ENCODE measurements at places on chromosomes 3 and 15. TPM values are rescaled to one million over a fixed set of nuclear protein-coding genes. Genes with fewer than 3 reads are reported as not detected.
A peak's percentile ranks its signal among the peaks of the same experiment; 100 is the strongest.

The UROC1 gene
- total RNA-seq: not detected

The SAMMSON gene
- not detected for total RNA-seq

The SLC6A6 gene
- 21.1 TPM for total RNA-seq

The NANOGP8 gene
- not detected for total RNA-seq

The LRRC34 gene
- total RNA-seq: 0.19 TPM

The MUC13 gene
- not detected for total RNA-seq

The RAD51 gene
- total RNA-seq: 4.7 TPM

The EIF3J gene
- total RNA-seq: 41.6 TPM

The ATP10A gene
- total RNA-seq: 1.1 TPM

The CD86 gene
- total RNA-seq: not detected

The CDCP1 gene
- total RNA-seq: 19.4 TPM

The TF gene
- total RNA-seq: 0.12 TPM

GRCh38 chr3:57755368-57755675 lies 787 bp upstream of the SLMAP start:
- DNase-seq: peak; percentile 42

DNA sequence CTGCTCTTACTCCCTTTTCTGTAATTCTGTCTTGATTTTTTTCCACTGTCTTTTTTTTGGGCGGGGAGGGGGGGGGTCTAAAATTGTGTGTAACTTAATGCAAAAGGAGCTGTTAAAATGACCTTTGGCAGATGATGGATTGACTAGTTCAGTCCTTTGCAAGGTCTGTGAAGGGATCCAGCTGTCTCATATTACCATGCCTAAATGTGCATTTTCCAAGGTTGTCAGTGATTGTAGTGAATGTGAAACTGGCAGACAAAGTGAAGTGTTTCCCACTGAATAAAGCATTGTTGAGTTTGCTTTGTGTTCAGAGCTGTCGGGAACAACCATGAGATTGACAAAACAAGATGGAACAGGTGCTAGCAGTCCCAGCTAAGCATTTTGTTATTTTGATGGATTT lies 110.1 kb upstream of the SKOR1 start:
- no peak for DNase-seq

DNA sequence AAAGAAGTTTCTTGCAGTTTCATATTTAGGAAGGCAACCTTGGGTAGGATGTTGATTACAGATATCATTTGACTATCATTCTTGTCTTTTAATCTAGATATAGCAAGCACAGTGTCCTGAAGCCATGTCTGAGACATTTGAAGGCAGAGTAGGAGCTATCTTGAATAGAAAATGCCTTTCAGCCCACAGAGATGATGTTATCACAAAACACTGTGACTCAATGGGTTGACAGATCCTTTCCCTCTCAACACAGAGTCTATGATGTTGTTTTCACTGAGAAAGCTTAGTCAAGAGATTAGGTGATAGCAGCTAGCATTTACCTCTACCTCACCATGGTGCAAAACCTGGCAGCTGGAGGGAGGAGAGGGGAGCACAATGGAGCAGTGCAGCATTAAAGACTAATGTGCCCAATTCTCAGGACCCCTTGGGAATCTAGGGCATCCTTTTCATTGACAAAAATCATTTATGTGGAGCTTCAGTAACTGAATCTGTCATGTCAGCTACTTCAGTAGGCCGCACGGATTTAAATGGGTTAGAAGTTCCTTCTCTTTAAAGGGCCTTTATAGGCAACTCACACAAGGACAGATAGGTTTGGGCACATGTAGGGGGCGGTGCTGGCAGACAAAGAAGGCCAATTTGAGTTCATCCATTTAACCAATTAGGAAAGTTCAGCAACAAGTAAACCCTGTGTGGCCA lies 121.8 kb downstream of the AGBL1 start:
- no peak for DNase-seq

GRCh38 chr3:61803983-61804382 lies 242.6 kb downstream of the PTPRG start:
- DNase-seq: no peak

- no peak for DNase-seq
These were observed 27.5 kb downstream of the CCDC12 start for GRCh38 chr3:46948830-46949671.

DNA sequence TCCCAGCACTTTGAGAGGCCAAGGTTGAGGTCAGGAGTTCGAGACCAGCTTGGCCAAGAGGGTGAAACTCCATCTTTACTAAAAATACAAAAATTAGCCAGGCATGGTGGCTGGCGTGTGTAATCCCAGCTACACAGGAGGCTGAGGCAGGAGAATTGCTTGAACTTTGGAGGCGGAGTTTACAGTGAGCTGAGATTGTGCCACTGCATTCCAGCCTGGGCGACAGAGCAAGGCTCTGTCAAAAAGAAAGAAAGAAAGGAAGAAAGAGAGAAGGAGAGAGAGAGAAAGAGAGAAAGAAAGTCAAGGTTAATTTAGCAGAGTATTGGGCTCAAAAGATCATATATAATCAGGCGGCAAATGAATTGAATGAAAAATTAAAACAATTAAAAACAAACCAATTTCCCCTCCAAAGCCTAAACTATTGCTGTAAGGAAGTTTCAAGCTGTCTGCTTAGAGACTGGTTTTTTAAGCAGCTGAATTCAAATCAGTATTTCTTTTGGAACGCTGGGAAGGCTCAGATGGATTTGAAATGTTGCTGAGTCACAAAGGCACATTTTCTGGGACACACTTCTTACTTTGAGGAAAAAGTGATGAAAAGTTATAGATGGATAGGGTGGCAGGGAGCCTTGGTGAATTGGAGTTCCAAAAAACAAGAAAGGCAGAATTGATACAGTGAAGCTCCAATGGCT lies 81.3 kb upstream of the BHLHE40 start:
- DNase-seq: no peak

- DNase-seq: no peak
These were observed 35.6 kb upstream of the SLC6A1 start for GRCh38 chr3:10956986-10957385.

GRCh38 chr3:112027826-112028225 lies 6.7 kb upstream of the TMPRSS7 start:
- DNase-seq: no peak

DNA sequence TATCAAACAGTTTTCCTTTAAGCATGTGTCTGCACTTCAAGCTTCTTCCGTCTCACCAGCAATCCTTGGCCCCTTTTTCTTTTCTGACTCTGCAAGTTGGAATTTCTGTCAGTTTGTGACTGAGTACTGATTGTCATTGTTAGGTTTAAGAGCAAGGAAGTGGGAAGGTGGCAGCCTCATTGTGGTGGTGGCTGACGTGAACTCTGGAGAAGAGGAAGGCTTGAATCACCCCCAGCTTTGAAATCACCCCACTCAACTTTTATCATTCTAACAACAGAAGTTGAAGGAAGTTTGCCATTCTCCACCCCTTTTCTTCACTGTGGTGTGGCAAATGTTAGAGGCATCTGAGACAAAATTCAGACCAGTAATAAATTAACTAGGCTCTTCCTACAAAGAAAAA lies 231.6 kb upstream of the AGTR1 start:
- DNase-seq: peak; percentile 50

GRCh38 chr15:62901909-62902546 lies 140.5 kb upstream of the TPM1 start:
- DNase-seq: no peak

GRCh38 chr15:100635406-100636071 lies 33.1 kb downstream of the ASB7 start:
- DNase-seq: no peak

DNA sequence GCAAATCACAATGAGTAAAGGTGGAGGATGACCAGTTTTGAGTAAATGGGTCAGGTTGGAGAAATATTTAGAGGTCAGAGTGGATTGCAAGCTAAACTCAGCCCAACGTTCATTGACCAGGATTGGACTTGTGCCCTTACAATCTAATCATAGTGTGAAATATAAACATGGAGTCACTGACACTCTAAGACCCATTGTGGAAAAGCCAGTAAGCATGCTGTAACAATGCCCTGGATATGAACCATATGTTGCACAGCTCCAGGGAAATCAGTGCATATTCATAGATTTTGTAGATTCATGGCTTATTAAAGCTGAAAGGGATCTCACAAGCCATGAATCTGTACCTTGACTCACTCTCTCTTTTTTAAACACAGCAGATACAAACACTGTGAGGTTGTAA lies 660.2 kb upstream of the LMCD1 start:
- no peak for DNase-seq

DNA sequence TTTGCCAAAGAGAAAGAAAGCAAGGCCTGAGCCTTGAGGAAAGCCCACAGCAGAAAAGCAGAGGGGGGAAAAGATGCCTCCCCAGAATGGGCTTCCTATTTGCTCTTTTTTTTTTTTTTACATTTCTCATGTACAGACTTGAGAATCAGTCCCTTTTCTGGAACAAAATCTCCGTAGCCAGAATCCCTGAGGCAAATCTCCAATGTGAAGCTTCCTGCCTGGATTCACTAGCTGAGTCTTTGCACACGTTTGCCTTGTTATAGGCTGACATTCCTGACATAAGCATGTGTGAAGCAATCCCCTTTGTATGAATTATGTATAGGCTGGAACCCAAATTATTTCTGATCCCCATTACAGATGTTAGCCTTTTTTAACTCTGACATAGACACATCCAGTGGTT lies 52.2 kb upstream of the ACTL6A start:
- DNase-seq: no peak

DNA sequence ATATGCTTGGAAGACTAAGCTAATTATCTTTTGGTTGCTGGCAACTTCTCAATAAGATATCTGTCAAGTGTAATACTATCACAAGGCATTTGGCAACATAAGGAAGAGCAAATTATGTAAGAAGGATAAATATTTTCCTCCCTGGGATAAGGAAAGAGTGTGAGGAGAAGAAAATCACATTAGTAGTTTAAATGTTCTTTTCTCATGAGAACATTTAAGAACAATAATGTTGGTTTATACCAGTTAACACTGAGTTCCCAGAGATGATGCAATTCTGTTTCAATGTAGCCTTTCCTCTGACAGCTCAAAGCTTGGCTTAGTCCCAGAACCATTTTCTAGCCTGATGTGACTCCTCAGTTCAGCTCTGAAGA lies 66.1 kb upstream of the NPHP3 start:
- DNase-seq: no peak

- DNase-seq: no peak
These were observed 34.1 kb downstream of the ATP10A start for GRCh38 chr15:25829073-25829472.

- no peak for DNase-seq
These were observed 17.6 kb upstream of the TOPAZ1 start for GRCh38 chr3:44224131-44224530.

GRCh38 chr3:65833761-65834505 lies 204.8 kb downstream of the MAGI1 start:
- no peak for DNase-seq

GRCh38 chr3:167653155-167653554 lies 587 bp downstream of the WDR49 start:
- DNase-seq: no peak

- no peak for DNase-seq
These were observed 392.3 kb upstream of the CNTN6 start for GRCh38 chr3:700514-700913.

DNA sequence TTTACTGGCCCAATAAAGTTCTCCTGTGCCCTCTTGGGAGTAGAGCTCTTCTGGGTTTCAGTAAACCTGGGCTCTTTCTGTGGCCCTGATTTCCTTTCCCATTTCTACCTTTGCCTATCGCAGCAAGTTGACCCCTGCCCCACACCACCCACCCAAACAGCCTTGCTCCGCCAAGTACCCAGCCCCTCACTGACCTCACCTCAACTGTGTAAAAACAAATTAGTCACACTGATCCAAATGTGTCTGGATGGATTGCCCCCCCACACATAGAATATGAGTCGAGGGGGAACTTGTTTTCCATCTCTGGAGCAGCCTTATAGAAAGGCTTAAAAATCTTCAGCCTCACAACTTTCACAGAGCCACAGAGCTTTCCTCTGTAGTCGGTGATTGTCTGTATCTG lies 28.6 kb upstream of the VEPH1 start:
- no peak for DNase-seq

DNA sequence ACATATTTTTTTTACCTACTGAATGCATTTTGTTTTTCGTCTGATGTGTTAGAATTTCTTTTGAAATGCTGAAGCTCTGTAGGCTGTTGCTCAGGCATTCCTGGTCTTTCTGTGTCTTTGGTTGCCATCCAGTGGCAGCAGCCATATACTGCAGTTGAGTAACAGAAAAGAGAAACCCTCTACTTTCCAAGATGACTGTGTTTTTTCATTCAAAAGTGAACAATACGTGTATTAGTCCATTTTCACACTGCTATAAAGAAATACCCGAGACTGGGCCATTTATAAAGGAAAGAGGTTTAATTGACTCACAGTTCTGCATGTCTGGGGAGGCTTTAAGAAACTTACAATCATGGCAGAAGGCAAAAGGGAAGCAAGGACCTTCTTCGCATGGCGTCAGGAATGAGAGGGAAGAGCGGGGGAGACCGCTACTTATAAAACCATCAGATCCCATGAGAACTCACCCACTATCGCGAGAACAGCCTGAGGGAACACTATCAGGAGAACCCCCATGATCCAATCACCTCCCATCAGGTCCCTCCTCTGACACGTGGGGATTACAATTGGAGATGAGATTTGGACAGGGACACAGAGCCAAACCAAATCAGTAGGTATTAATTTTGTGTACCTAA lies 4.7 kb upstream of the GOLGA8B start:
- DNase-seq: peak; percentile 56

DNA sequence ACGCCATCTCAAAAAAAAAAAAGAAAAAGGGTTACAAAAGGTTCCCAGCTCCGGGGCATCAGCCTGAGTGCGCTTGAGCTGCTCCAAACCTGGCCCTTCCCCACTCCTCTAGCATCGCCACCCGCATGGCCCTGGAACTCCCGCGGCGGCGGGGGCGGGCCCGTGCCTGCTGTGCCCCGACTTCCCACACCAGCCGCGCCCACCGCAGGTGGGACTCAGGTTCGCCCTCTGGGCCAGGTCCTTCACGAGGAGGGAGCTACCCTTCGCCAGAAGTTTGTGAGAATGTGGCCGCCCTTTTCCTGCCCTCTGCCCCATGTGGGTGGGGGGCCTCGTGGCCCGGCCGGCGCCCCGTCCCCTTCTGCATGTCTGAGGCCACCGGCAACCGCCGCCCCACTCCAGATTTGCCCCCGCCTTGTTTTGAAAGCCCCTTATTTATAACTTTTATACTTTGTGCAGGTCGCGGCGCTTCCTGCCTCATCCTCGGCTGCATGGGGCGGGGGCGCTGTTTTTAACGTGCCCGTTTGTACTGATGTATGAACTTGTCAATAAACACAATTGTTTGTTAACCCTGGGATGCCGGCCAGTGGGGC lies 507 bp upstream of the JMJD7 start:
- no peak for DNase-seq

DNA sequence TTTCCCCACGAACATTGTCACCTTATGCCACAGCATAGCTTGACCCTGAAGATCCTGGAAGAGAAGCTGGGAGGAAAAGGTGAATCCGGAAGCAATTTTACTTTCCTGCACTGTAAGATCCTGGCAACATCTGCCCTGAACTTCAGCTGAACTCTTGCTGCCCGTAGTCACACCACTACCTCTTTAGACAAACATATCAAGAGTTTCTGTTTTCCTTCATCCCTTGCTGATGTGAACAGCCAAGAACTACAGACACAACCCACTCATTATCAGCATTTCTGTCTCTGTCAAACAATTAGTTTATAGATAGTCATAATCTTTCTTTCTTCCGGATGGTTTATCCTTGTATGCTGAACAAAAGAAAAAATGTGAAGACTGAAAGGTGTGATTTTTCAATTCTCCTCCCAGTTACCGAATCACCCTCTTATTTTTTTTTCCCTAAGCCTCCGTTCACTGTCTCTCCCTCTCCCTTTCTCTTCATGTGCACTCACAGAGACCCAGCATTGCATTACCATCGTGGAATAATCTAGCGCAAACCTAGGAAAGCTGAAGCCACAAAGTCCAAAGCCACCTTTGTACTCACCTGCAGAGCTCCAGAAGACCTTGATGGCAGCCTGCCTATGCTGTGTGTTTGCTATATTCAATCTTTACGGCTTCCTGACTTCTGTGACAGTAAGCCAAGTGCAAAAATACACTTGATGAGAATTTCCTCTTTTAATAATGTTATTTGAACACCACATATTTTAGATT lies 229.2 kb downstream of the CDIN1 start:
- no peak for DNase-seq

Measured in glomerular endothelial cell (primary cell).